ENCODE measurements at places on chromosomes 12 and 14. TPM values are rescaled to one million over a fixed set of nuclear protein-coding genes. Genes with fewer than 3 reads are reported as not detected.

TMEM132C gene
- total RNA-seq = 0.41 TPM

GRCh38 chr12:47458279-47458678 is 247.6 kb downstream of the RPAP3 start:
- DNase-seq = no peak

- DNase-seq = no peak
Measured at GRCh38 chr12:26744697-26745440, 88.1 kb downstream of the ITPR2 start.

GRCh38 chr14:89221109-89221810 is 195.8 kb downstream of the FOXN3 start:
- no peak for DNase-seq

DNA sequence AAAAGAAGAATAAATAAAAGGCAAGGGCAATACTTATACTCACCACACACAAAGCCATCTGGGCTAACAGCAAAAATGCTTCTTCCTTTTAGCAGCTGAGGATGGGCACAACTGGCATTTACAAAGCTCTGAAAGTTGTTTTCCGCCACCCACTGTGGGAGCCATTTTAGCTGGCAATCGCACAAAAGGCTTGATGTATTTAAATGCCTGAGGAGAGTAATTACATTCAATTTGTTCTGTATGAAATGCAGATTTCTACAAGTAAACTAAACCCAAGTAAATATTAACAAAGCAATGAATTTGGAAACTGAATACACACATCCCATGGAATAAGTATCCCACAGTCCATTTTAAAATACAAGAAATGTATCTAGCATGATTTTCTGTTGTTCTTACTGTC is 37.5 kb downstream of the LRIG3 start:
- DNase-seq = no peak

- DNase-seq = no peak
Measured at GRCh38 chr14:65835501-65835900, 423.0 kb downstream of the FUT8 start.
